ENCODE measurements at places on chromosomes 5 and 9.

DNA sequence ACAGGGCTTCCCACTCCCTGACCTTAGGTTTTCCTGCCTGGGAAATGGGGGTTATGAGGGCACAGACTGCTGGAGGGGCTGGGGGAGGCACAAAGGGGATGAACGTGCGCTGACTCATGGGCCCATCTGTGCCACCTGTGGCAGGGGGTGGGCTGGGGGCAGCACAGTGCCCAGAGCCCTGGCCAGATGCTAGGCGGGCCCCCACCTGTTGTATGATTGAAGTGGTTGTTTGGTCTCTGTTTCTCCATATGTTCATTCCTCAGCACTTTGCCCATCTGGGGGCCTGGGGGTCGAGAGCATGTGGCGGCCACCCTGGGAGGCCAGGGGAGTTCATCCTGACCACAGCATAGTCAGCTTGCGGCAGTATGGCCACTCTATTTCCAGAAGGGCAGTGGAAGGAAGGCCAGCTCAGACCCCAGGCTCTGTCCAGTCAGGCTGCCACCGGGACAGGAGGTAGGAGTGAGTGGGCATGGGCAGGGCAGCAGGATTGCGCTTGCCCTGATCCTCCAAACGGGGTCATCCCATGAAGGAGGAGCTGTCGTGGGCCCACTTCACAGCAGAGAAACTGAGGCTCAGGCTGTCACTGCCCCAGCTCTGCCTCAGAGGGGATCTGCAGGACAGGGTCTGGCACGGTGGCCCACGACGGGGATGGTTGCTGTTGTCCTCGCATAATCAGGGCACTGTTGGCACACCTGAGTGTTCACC lies 841 bp upstream of the NINJ1 start:
- DNase-seq = no peak

DNA sequence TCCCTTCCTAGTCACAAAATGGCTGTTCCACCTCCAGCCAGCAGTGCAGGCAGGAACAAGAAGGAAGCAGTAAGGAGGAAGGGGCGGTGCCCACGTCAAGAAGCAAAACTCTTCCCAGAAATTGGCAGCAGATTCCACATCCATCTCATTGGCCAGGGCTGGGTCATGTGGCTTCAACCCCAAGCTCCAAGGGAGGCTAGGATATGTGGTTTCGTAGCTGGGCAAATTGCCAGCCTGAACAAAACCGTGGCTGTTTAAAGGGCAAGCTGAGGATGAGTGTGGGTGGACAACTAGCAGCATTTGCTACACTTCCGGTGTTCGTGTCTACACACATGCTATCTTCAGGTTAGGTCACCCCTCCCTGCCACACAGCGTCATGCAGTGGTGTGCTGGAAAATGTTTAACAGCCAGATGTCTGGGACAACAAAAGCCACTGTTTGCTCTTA lies 92.1 kb upstream of the MAP1B start:
- peak; percentile 58 for DNase-seq

DNA sequence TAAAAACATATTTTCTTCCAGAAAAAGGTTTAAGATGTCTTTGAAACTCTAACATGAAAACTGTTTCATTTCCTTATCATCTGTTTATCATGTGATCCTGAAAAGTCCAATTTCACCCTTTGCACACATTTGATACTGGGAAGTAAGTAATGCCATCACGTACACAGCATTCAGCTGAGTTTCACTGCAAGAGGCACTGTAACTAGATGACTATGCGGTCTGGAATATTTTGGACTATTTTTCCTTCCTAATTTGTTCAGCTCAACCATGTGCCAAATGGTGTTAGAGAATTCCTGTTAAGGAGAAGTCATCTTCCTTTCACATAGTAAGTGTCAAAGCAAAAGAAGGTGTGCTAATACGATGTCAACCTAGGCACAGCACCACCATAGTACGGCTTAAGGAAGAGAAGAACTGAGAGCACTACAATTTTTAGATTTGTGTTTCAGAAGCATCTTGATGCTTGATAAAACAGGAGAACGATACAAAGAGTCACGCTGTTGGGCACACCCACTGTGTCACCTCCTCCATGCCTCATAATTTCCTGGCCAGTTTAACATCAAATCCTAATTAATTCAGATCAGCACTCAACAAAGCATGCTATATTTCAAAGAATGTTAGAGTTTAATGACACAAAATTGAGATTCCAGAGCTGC lies 77.5 kb downstream of the GNAQ start:
- DNase-seq = no peak

DNA sequence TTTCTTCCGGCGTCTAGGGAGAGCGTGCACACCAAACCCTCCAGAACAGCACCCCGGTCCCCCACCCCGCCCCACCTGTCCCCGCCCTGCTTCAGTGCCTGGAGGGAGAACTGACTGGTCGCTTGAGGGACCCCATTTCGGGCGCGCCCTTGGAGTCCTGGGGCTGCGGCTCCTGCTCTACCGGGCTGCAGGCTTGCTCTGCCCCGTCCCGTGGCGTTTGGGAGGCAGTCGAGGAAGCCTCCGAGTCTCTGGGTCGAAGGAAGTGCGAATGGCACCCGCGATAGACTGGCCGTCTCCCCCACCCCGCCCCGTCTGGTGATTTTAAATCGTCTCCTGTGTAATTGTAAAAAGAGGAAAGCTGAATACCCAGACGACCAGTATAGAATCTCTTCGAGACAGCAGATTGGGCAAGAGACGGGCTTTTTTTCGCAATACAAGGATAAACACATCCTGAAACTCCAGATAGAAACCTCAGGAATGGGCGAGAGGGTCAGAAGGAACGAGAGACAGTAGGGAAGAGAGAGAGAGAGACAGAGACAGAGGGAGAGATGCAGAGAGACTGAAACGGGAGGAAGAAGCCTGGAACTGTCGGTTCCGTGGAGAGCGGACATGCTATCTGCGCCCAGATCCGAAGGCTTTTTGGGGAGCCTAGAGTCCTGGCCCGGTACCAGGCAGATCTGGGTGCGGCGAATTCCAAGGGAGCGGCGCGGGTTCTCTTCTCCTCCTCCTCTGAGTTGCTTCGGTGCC lies 9.9 kb downstream of the PRDM6 start:
- DNase-seq = peak; percentile 50

DNA sequence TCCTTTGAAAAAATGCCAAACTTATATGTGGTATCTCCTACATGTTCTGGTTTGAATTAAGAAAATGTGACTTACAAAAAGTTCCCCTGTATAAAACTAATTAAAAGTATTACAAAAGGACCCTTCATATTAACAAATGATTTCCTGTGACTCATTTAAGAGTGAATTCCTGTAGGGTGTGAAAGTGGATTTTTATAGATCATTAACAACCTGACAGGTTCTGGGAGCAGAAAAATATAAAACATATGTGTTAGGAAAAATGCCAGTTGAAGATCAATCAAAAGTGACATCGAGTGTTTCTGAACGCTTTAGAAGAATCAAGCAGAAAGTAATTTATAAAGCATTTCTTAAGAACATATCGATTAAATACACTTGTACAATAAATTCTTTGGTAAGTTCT lies 35.5 kb downstream of the CAMK4 start:
- no peak for DNase-seq

- DNase-seq = no peak
Observed at GRCh38 chr5:113125371-113125770, 148.8 kb downstream of the DCP2 start.

DNA sequence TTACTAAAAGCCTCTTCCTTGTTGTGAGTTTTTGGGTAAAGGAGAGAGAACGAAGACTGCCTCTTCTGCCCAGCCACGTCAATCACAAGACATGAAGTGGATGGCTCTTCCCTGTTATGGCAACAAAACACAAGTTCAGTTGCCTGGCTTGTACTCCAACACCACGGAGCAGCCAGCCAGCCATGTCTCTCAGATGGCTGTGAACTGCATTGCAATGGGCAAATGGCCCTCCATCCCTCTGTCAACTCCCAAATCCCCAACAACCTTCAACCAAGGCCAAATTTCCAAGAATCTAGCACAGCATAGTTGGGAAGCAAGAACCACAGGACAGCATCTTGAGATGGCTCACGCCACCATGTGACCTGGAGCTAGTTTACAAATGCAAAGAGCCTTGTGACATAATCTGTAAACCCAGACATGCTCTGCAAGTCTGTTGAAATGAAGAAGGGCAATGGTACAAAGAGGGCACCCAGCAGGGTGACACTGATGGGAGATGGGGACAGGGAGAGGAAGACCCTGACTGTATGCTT lies 53.9 kb downstream of the ZNF366 start:
- DNase-seq = no peak

- DNase-seq = no peak
Observed at GRCh38 chr9:97366889-97367288, 45.0 kb upstream of the TDRD7 start.

- peak; percentile 55 for DNase-seq
Observed at GRCh38 chr9:104386425-104387069, 117.5 kb upstream of the OR13F1 start.

- DNase-seq = peak; percentile 75
Observed at GRCh38 chr9:130824643-130825350, 10.3 kb upstream of the ABL1 start.

GRCh38 chr5:88695931-88696330 lies 187.1 kb downstream of the MEF2C start:
- no peak for DNase-seq

DNA sequence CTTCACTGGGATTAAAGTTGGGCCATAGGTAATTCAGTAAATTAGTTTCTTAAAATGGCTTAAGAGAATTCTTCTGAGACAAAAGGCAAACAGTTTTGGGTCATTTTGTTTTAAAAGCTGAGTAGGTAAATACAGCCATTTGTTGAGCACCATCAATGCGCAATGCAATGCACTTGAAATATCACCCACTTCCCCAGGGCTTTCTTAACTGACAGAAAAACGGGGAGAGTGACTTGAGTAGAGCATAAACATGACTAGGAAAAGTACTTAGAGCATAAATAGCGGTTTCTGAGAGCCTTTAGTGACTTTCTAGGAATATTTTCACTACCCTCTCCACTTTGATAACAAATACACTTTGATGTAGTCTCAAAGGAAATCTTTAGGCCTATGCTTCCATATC lies 27.2 kb downstream of the MLANA start:
- DNase-seq = no peak

GRCh38 chr9:36934478-36935065 lies 99.5 kb downstream of the PAX5 start:
- no peak for DNase-seq

- DNase-seq = no peak
Observed at GRCh38 chr9:105621001-105621400, 41.3 kb upstream of the TAL2 start.

DNA sequence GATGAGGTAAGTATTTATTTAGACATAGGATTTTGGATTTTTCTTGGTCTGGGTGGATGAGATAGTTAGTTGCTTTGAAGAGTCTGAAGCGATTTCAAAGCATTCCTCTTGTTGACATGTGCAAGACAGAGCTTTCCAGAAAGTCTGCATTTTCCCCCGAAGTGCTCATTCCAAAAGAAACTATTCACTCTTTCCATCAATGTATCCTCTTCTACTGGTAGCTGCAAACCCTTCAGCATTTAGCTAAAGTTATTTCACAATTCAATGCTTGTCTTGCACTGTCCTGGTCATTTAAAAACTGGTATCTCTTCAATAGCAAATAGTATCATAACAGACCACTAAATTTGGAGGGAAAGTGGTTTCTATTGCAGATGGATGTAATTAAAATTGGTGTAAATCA lies 13.0 kb downstream of the NREP start:
- peak; percentile 30 for DNase-seq

All from hepatocyte (in vitro differentiated cells).